Activated T-cell treated with anti-CD3 and anti-CD28 coated beads for 48 hours (primary cell): ENCODE measurements at places on chromosomes 11 and 22.

GRCh38 chr22:27730641-27731433, 70.7 kb downstream of the MN1 start:
- no peak for DNase-seq

DNA sequence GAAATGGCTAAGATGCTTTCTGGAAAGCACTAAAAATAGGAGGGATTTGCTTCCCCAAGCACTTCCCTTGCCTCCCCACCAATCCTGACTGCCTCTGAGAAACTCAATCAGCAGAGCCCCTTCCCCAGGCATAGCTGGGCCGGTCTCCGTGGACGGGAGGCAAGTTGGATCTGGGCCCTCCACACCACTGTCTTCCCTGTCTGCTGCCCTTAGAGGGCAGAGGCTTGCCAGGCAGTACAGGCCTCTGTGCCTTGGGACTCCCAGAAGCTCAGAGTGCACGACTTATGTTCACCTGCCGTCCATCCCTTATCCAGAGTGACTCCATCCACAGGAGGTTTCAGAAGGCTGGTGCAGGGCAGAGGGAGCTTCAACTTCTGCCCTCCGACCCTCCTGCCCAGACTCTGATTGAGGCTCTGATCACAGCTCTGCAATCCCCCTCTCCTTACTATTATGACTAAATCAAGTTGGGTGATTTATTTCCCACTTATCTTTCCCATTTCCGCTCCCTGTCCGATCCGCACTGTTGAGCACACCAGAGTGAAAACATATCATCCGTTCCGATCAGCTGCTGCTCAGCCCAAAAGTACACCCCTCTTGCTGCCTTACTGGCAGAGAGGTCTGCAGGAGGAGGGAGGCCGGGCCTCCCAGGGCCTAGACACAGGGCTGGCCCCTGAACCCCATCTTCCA, 71.8 kb downstream of the DSCAML1 start:
- no peak for DNase-seq

DNA sequence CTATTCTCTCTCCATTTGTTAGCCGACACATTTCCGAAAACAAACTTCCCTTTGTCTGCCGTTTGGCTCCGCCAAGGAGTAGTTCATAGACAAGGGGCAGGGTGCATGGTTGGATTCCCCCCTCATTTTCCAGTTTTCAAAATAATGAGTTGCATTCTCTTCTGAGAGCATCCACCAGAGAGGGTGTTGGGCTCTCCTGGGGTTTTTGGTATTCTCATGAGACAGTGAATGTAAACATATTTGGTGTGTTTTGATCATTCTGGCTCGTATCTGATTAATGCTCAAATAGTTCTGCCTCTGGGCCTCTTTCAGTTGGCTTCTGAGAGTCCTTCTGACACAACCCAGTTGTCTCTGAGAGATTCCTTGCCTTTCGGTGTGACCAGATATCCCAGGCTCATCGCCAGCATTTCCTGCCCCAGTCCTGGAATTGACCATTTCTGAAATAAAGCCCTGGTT, 21.7 kb downstream of the GRAMD4 start:
- no peak for DNase-seq

DNA sequence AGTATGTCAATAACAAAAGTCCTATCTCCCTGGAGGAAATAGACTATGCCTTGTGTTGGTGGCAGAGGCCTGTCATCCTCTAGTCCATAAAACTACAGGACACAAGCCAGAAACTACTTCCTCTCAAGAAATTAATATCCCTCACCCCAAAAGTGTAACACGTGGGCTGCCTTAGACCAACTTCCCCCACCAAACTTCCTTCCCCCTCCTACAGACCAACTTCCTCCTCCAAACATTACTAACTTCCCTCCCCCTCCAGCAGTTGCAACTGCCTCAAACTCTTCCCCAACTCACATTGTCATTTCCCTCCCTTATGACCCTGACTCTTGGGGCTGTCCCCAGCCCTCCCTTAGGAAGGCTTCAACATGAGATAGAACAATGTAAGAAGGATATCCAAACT, 6.3 kb downstream of the OR52K2 start:
- DNase-seq: no peak

GRCh38 chr22:40322818-40323447, 23.4 kb upstream of the ADSL start:
- no peak for DNase-seq

DNA sequence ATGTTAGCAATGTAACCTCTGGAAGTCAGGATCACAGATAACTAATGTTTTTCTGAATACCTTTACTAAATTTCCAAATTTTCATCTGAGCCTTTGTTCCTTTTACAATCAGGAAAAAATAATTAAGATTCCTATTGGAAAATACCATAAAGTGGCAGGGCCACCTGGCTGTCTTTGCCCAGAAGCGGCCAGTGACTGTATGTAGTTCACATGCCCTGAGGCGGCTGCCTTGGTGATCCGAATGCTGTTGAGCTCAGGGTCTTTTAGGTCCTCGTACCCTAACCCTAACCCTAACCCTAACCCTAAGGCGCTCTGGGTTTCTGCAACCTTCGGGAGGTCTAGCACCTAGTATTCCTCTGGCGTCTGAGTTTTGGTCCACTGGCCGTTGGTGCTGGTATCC, 8.5 kb upstream of the ARFGAP3 start:
- no peak for DNase-seq

GRCh38 chr11:74069146-74070046, 60.5 kb upstream of the UCP3 start:
- no peak for DNase-seq

DNA sequence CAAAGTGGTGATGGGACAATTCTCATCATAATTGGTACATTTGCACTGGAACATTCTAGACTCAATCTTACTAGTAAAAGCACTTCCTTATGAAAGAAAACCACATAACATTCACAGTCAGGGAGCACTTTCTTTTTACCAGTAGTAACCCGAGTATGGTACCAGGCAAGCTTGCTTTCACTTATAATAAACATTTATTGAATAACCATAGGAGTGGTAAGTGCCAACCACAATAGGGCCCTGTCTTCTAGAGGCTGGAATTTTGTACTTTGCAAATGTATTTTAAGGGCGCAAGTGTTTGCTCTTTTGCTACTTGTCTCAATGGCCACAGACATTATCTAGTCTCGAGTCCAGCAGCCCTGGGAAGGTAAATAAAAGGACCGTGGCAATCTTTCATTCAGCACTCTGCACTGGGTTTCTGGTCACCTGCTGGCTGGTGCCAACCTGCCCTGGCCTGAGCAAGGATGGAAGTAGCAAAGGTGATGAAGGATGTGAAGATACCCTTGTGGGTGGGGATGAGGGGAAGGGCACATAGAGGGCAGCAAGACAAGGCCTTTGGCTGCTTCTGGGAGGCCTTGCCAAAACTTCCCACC, 24.2 kb downstream of the C22orf31 start:
- no peak for DNase-seq

DNA sequence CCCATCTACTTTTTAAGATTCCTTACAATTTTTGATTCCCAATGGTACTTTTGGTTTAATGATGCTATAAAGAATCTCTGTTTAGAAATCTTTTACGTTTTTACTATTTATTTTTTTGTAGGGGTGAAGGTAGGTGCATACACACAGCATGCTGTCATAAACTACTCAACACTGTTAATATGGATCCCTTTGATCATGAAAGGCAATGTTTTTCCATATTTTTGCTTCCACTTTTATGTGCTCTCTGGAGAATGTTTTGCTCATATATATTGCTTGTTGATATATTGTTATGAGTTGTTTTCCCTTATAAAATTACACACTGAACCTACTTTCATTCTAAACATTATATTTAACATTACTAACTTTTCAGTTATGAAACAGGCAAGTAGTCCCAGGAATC, 123.6 kb upstream of the TP53AIP1 start:
- no peak for DNase-seq
